Stimulated activated CD8-positive, alpha-beta memory T cell treated with anti-CD3 and anti-CD28 coated beads, Interleukin-15, amount 100 ng/mL, for 24 hours (primary cell): ENCODE measurements at places on chromosomes 1 and 21.

GRCh38 chr1:210535761-210536160 lies 207.1 kb downstream of the HHAT start:
- no peak for DNase-seq

GRCh38 chr1:118927427-118928187 lies 60.5 kb downstream of the TBX15 start:
- no peak for DNase-seq

- no peak for DNase-seq
These were observed 22.1 kb upstream of the GADD45A start for GRCh38 chr1:67662884-67663283.

DNA sequence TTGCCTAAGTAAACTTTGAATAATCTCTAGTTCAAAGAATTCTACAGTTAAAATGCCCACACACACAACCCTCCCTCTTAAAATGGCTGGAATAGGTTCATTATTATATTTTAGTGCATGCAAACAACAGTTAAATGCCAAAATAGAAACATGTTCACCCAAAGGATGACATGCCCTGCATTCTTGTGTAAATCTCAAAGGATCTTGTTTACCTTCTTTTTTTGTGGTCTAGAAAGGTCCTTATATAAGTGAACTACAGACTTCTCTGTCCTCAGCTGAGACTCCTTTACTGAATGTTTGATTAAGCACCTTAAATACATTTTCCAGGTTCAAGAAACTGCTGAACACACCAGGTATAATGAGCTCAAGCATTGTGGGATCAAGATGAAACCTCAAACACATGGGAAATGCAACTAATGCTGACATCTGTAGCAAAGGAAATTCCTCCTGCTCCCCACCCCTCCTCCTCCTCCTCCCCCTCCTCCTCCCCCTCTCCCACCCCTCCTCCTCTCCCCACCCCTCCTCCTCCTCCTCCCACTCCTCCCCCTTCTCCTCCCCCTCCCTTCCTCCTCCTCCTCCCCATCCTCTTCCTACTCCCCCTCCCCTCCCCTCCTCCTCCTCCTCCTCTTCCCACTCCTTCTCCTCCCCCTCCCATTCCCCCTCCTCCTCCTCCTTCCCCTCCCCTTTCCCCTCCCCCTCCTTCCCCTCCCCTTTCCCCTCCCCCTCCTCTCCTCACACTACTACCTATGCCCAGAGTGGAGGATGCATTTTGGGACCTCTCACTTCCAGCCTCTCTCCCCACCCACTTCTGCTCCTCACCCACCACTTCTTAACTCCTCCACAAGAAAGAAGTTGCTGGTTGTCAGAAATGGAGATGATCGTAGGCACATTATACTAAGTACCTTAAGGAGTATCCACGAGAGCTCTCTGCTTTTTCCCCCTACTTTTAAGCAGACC lies 233.9 kb downstream of the MRPL39 start:
- no peak for DNase-seq

- DNase-seq: no peak
These were observed 59.7 kb upstream of the LYPLAL1 start for GRCh38 chr1:219114014-219114413.

- no peak for DNase-seq
These were observed 2.6 kb downstream of the GJC2 start for GRCh38 chr1:228152097-228152917.

DNA sequence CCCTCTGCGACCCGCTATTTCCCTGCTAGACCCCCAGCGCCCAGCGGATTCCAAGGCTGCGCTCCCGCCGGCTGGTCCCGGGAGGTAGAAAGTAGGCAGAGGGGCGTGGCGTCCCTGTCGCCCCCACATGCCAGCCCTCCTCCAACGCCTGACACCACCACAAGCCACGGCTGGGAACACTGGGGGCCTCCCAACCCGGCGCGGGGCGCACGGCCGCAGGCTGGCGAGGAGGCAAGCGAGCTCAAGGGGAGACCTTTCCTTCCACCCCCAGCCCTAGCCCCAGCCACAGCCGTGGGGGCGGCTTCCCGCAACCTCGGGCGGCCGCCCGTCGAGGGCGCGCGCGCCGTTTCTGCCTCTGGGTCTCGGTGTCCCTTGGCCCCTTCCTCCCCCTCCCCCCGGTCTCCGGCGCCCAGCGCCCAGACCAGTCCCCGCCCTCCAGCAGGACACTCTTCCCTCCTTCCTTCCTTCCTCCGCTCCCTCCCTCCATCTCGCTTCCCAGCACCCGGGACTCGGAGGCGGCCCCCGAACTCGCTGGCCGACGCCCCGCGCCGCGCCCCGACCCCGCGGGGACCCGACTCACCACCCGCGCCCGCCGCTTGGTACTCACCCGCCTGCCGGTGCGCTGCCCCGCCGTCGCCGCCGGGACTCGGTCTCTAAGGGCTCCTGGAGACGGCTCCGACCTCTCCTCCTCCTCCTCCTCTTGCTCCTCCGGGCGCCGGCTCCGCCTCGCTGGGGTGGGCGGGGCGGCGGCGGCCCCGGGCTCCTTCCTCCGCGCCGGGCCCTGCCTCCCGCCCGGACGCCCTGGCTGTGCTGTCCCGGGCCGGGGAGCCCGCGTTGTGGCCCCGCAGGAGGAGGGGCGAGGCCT lies at the start of gene GNG12:
TSS of gene GNG12 (minus strand) at position 731 of the 865 bp plus-strand sequence. CDS start 125,781 bp downstream, outside the sequence.
- DNase-seq: no peak
